ENCODE measurements at places on chromosomes 1 and 21. TPM values are rescaled to one million over a fixed set of nuclear protein-coding genes. Genes with fewer than 3 reads are reported as not detected.

DNA sequence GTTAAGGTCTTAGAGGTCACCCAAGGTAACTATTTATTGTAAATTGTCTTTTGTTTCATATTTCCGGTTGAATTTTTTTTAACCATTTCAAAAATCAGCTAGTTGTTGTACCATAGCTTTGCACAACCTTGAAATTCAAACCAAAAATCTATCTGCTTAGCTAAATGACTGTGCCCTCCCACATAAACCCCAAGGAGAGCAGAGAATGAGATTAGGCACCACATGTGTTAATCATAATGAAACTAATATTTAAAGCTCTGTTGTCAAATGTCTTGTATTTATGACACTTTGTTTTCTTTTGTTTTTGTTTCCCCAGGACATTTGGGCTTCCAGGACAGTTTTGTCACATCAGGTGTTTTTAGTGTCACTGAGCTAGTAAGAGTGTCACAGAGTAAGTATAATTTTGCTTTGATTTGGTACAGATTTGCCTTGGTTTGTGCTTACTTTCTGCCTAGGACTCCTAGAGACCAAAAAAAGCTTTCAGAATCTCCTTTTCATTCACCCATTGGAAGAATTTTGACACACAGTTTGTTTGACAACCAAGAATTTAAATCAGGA, 249.9 kb downstream of the NFIA start:
- no peak for DNase-seq

DNA sequence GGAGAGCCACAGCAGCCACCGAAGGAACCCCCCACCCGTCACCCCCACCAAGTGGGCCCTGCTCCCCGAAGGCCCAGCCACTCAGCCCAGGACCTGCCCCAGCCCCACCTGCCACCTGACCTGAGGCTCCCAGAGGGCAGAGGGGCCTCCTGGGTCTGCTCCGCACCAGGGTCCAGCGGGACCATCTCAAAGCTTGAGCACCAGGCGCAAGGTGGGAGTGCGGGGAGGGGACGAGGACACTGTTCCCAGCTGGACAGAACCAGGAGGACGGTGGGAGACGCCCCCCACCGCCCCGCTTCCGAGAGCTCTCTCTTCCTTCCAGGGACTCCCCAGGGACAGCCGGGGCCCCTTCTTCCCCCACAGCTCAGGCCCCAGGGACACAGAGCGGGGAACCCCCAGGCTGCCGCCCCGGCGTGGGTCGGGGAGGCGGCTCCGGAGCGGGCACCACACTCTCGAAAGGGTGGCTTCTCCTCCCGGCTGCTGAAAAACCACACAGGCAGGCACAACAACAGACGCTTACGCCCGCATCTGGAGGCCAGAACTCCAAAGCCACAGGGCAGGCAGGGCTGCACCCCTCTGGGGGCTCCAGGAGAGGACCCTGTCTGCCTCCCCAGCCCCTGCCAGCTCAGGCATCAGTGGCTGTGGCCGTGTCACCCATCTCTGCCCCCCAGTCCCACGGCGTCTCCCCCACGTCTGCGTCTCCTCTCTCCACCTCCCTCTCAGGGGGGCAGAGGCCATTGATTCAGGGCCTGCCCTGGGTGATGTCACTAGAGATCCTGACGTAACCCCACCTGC, 1.9 kb upstream of the TTLL10 start:
- peak; percentile 50 for DNase-seq

GRCh38 chr1:149977345-149977744, 33.2 kb downstream of the OTUD7B start:
- DNase-seq = no peak

DNA sequence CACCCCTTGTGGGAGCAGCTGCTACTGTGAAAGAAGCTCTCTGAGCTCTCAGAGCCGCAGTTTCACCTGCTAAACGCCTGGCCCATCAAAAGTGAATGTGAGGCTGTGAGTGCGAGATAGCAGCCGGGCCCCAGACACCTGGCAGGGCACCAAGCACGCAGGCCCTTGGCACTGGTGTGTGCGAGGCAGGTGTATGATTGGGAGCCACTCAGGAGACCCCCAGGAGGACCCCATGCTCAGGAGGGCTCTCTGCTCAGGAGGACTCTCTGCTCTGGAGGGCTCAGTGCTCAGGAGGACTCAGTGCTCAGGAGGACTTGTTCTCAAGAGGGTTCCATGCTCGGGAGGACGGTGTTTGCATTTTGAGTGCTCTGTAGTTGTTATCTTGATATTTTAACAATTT, 14.3 kb upstream of the ADARB1 start:
- no peak for DNase-seq

The PFKL gene
- total RNA-seq = 82.3 TPM
